ENCODE measurements at places on chromosomes 5 and 9. TPM values are rescaled to one million over a fixed set of nuclear protein-coding genes. Genes with fewer than 3 reads are reported as not detected.
A peak's percentile ranks its signal among the peaks of the same experiment; 100 is the strongest.

KIF12 gene
- total RNA-seq, result 0.97 TPM

TAF11L6 gene
- not detected for total RNA-seq

SPATA24 gene
- total RNA-seq, result 7.9 TPM

NOXA1 gene
- total RNA-seq, result 0.91 TPM

ADAMTSL1 gene
- total RNA-seq, result 18.4 TPM

STPG3 gene
- not detected for total RNA-seq

LHX3 gene
- total RNA-seq, result not detected

- no peak overlapping the region for H3K4me3 ChIP-seq
- H3K27me3 ChIP-seq, result no peaks in the 10 kb centered on the region
- H3K27ac ChIP-seq, result no peak overlapping the region
- H3K36me3 ChIP-seq, result peaks cover 13% of the 10 kb centered on the region
- no peaks in the 10 kb centered on the region for H3K4me1 ChIP-seq
These were observed 63.1 kb downstream of the MTMR12 start for GRCh38 chr5:32249668-32250067.

GRCh38 chr5:54867310-54867944, 118.0 kb downstream of the ESM1 start:
- H3K36me3 ChIP-seq, result no peaks in the 10 kb centered on the region
- H3K27me3 ChIP-seq, result no peaks in the 10 kb centered on the region
- H3K27ac ChIP-seq, result no peak overlapping the region
- H3K4me1 ChIP-seq, result no peaks in the 10 kb centered on the region
- peak; percentile 70 for DNase-seq

GRCh38 chr9:130433168-130433946, 11.4 kb upstream of the ASS1 start:
- no peak overlapping the region for H3K4me3 ChIP-seq
- no peaks in the 10 kb centered on the region for H3K36me3 ChIP-seq
- H3K27ac ChIP-seq, result no peak overlapping the region
- H3K27me3 ChIP-seq, result peaks cover 3% of the 10 kb centered on the region
- H3K4me1 ChIP-seq, result peaks cover 3% of the 10 kb centered on the region

DNA sequence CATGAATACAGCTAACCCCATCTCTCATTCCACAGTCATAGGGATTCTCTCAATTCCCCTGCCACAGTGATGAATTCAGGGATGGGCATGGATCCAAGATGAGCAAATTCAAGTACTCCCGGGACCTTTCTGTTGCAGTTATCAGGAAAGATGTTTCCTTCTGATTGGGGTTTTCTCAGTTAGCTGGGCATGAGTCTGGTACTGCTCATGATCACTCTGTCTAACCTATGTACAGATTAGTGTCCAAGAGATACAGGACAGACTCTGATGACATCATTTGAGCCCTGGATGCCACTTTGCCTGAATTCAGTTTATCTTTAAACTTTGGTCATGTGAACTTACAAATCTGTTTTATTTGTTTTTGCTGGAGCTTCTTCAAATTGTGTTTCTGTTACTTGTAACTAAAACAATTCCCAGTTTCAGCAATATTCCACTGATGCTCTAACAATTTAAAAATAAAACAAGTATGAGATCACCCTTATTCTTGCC, 257.7 kb upstream of the KLF9 start:
- H3K36me3 ChIP-seq, result no peaks in the 10 kb centered on the region
- no peak for DNase-seq
- H3K4me3 ChIP-seq, result no peak overlapping the region
- H3K27me3 ChIP-seq, result no peaks in the 10 kb centered on the region
- no peak overlapping the region for H3K27ac ChIP-seq
- H3K4me1 ChIP-seq, result no peaks in the 10 kb centered on the region

DNA sequence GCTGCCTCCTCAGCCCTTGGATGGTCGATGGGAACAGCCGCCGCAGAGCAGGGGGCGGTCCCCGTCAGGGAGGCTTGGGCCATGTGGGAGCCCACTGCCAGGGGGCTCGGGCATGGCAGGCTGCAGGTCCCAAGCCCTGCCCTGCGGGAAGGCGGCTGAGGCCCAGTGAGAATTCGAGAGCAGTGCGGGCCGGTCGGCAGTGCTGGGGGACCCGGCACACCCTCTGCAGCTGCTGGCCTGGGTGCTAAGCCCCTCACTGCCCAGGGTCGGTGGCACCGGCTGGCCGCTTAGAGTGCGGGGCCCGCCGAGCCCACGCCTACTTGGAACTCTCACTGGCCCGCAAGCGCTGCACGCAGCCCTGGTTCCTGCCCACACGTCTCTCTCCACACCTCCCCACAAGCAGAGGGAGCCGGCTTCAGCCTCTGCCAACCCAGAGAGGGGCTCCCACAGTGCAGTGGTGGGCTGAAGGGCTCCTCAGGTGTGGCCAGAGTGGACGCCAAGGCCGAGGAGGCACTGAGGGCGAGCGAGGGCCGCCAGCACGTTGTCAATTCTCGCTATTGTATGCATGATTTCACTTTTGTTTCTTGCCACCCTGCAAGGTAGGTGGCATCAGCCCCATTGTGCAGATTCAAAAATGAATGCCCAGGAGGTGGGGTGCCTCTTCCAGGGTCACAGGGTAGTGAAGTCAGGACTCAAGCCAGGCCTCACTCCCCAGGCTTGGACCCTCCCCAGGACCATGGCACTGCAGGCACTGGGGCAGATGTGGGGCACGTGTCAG, 48.6 kb downstream of the COL15A1 start:
- H3K4me1 ChIP-seq, result no peaks in the 10 kb centered on the region
- H3K27ac ChIP-seq, result no peak overlapping the region
- H3K27me3 ChIP-seq, result peaks cover 10% of the 10 kb centered on the region
- H3K4me3 ChIP-seq, result no peak overlapping the region
- no peaks in the 10 kb centered on the region for H3K36me3 ChIP-seq

- H3K4me1 ChIP-seq, result no peaks in the 10 kb centered on the region
- no peak overlapping the region for H3K4me3 ChIP-seq
- no peak for DNase-seq
These were observed 182.1 kb upstream of the ITGA1 start for GRCh38 chr5:52605317-52606313.

DNA sequence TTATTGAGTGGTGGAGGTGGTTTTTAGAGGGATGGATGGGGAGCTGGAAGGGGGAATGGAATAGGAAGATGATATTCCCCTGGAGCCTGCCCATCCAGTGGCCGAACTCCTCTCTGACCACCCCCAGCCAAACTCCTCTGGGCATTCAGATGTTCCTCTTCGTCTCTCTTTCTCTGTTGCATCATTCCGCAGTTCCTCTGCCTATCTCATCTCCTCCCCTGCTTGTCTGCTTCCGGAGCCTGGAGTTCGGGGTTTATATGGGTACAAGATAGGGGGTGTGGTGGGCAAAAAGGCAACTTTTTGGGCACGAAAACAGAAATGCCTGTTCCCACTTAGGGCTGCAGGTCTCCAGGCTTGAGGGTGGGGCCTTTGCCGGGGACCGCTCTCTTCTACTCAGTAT, 12.2 kb upstream of the CDK5RAP2 start:
- no peak overlapping the region for H3K4me3 ChIP-seq
- H3K4me1 ChIP-seq, result no peaks in the 10 kb centered on the region
- H3K36me3 ChIP-seq, result no peaks in the 10 kb centered on the region
- no peak overlapping the region for H3K27ac ChIP-seq

GRCh38 chr5:150068472-150068871, 17.9 kb downstream of the CSF1R start:
- H3K4me3 ChIP-seq, result no peak overlapping the region
- H3K4me1 ChIP-seq, result peaks cover 29% of the 10 kb centered on the region
- H3K27ac ChIP-seq, result no peak overlapping the region
- H3K27me3 ChIP-seq, result peaks cover 6% of the 10 kb centered on the region
- DNase-seq, result peak; percentile 51

DNA sequence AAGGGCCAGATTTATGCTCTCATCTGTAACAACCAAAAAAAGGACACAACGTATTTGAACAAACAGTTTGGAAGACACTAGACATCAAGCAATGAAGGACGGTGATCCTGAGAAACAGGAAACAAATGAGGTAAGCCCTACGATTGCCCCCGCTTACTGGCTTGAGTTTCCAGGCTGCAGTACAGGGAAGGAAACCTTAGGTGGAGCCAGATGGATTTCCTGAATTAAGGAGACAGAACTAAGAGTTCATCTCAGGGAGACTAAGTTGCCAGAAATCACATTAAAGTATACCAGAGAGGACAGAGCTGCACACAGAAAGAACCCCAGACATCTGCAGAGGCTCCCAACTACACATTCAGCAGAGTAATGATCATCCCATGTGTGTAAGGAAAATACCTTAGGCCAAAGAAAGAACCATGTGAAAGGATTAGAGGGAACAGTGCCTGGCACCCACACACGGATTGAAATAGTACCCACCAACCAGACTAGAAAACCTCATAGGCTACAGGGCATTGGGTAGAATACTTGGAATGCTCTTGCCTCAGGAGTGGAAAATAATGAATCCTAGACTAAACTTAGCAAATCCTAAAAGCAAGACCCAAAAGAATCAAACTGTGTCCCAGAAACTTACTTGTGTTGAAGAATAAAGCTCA, 99.3 kb upstream of the NIPBL start:
- no peak overlapping the region for H3K27ac ChIP-seq
- H3K4me1 ChIP-seq, result no peaks in the 10 kb centered on the region
- no peaks in the 10 kb centered on the region for H3K36me3 ChIP-seq
- H3K4me3 ChIP-seq, result no peak overlapping the region

GRCh38 chr9:105712773-105713172, 18.4 kb downstream of the TMEM38B start:
- H3K27me3 ChIP-seq, result no peaks in the 10 kb centered on the region
- no peak for DNase-seq
- H3K4me1 ChIP-seq, result no peaks in the 10 kb centered on the region
- H3K27ac ChIP-seq, result no peak overlapping the region

GRCh38 chr5:61252643-61252925, 79.5 kb upstream of the ZSWIM6 start:
- H3K27ac ChIP-seq, result no peak overlapping the region
- H3K36me3 ChIP-seq, result no peaks in the 10 kb centered on the region
- H3K4me3 ChIP-seq, result no peak overlapping the region
- no peaks in the 10 kb centered on the region for H3K27me3 ChIP-seq
- H3K4me1 ChIP-seq, result peaks cover 3% of the 10 kb centered on the region

DNA sequence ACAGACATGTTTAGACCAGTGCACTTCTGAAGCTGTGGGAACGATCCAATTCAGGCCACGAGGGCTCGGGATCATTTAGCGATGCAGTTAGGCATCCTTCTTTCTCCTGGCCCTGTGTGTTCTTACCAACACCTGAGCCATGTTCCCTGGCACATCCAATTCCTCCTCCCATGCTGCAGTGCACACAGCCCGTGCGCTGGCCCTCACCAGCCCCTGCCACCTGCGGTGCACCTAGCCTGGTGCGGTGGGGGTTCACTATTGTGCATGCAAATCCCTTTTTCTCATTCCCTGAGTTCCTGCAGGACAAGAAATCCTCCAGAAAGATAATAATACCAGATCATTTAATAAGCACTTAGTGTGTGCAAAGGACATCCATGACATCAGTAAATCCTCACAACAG, 53.5 kb downstream of the NEURL1B start:
- no peak overlapping the region for H3K27ac ChIP-seq
- no peaks in the 10 kb centered on the region for H3K27me3 ChIP-seq
- H3K36me3 ChIP-seq, result no peaks in the 10 kb centered on the region

- H3K27me3 ChIP-seq, result no peaks in the 10 kb centered on the region
- no peak for DNase-seq
- no peaks in the 10 kb centered on the region for H3K36me3 ChIP-seq
- no peak overlapping the region for H3K27ac ChIP-seq
- H3K4me3 ChIP-seq, result no peak overlapping the region
These were observed 40.2 kb upstream of the LPAR1 start for GRCh38 chr9:111078391-111079038.

DNA sequence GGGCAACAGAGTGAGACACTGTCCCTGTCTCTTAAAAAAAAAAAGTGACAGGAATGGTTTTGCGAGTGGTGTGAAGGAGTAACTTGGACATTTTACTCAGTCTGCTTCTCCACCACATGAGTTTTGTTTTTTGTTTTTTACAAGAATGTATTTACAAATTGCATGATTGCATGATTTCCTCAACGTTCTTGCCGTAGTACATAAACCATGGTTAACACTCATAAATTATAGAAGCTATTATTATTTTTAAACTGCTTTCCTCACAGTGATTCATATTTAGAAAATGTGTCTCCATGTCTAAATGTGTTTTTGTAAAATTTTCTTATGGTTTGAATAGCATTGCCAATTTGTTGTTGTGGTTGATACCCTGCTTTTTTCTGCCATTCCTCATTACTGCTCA, 220.0 kb downstream of the GOLPH3 start:
- no peak for DNase-seq
- H3K4me3 ChIP-seq, result no peak overlapping the region
- H3K27me3 ChIP-seq, result no peaks in the 10 kb centered on the region
- H3K36me3 ChIP-seq, result no peaks in the 10 kb centered on the region

GRCh38 chr9:90898228-90898627, 96.6 kb downstream of the SYK start:
- no peak overlapping the region for H3K27ac ChIP-seq
- H3K4me3 ChIP-seq, result no peak overlapping the region
- H3K4me1 ChIP-seq, result no peaks in the 10 kb centered on the region

GRCh38 chr5:156755421-156756087, 94.5 kb upstream of the PPP1R2B start:
- H3K4me1 ChIP-seq, result no peaks in the 10 kb centered on the region
- H3K27me3 ChIP-seq, result no peaks in the 10 kb centered on the region
- no peaks in the 10 kb centered on the region for H3K36me3 ChIP-seq

DNA sequence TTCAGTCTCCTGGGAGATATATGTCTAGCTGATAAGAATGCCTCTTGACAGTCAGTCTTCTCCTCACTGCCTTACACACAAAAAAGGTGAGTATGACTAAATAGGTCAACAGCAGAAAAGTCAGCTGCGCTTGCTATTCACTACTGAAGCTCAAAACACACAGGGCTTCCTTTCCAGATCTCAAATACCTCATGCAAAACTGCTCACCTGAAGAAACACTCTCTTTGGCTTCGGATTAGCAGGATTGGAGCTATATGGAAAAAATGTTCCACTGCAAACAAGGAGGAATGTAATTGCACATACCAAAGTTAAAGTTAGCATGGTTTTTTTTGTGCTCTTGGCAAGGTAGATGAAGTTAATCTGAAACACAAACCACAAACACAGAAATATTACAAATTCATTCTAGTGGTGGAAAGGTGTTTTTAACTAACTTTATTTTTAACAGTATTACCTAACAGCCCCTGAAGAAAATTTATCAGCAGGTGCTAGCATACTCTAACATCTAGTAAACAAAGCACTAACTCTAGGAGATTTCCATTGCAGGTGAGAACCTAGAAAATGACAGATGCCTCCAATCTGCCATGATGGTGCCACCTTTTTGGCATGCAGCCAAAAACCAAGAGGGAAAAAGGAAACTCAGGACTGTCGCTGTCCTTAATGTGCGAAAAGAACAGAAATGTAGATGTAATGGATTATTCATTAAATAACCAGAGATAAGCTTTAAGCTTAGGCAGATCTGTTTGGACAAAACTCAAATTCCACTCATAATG, 31.8 kb downstream of the ERMP1 start:
- peak; percentile 31 for DNase-seq
- no peak overlapping the region for H3K27ac ChIP-seq
- H3K4me3 ChIP-seq, result no peak overlapping the region
- no peaks in the 10 kb centered on the region for H3K36me3 ChIP-seq

GRCh38 chr9:78210841-78211301, 25.0 kb upstream of the CEP78 start:
- peaks cover 11% of the 10 kb centered on the region for H3K4me1 ChIP-seq
- H3K36me3 ChIP-seq, result no peaks in the 10 kb centered on the region
- no peak for DNase-seq
- no peak overlapping the region for H3K27ac ChIP-seq
- H3K4me3 ChIP-seq, result no peak overlapping the region

- H3K27ac ChIP-seq, result no peak overlapping the region
- H3K27me3 ChIP-seq, result no peaks in the 10 kb centered on the region
- peaks cover 9% of the 10 kb centered on the region for H3K4me1 ChIP-seq
- peak; percentile 51 for DNase-seq
- no peak overlapping the region for H3K4me3 ChIP-seq
- H3K36me3 ChIP-seq, result no peaks in the 10 kb centered on the region
These were observed 13.8 kb upstream of the SNX2 start for GRCh38 chr5:122761115-122761514.
